ENCODE measurements at places on chromosomes 3 and 15. TPM values are rescaled to one million over a fixed set of nuclear protein-coding genes. Genes with fewer than 3 reads are reported as not detected.

GRCh38 chr3:9400616-9401015 lies 3.2 kb downstream of the SETD5 start:
- no peak for DNase-seq

DNA sequence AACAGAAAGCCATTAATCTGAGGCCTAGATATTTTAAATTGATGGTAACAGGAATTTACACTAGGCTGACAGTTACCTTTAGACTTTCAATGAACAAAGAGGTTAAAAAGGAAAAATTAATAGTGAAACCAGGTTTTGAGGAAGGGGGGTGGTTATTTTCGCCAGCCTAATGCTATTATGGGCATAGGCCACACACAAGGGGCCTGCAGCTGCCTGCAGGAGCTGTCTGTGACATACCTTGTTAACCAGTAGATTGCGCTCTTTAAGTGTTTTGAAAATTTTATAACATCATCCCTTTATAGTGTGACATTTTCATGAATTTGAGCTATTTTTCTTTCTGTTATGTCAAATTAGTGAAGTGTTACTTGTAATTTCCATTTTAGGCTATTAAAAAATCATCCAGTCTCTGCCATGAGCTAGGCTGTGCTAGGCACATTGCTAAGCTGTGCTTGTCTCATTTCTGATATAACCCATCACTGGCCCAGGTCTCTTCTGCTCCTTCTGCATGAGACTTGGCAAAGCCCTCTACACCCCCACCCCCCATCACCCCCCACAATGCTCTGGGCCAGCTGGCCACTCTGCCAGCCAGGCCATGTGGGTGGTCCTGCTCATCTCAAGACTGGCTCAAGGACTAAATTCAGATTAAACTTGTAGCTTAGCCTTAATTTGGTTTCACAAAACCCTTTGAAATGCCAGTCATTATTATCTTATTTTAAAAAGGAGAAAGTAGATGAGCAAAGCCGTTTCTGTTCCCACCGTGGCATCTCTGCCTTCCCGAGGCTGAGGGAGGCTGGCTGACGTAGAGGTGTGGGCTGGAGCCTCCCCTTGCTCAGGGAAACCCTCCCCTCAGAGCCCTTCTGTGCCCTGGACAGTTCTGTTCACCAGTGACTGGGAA lies 48.4 kb upstream of the SEC22A start:
- DNase-seq, result no peak

DNA sequence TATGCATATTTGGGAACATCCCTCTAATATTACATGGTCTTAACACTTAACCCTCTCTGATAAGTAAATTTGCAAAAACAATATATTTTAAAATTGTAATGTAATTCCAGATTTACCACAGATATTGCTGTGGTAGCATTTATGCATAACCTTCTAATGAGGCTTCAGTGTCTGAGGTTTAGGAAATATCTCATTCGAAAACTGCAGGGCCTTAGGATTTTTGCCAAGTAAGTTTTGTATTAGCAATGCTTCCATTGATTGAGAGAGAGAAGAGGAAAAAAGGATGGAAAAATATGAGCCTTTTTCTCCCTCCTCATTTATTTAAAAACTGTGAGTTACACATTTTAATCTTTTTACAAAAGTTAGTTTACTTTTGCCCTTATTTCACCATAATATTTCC lies 294.6 kb downstream of the EPHA3 start:
- no peak for DNase-seq

DNA sequence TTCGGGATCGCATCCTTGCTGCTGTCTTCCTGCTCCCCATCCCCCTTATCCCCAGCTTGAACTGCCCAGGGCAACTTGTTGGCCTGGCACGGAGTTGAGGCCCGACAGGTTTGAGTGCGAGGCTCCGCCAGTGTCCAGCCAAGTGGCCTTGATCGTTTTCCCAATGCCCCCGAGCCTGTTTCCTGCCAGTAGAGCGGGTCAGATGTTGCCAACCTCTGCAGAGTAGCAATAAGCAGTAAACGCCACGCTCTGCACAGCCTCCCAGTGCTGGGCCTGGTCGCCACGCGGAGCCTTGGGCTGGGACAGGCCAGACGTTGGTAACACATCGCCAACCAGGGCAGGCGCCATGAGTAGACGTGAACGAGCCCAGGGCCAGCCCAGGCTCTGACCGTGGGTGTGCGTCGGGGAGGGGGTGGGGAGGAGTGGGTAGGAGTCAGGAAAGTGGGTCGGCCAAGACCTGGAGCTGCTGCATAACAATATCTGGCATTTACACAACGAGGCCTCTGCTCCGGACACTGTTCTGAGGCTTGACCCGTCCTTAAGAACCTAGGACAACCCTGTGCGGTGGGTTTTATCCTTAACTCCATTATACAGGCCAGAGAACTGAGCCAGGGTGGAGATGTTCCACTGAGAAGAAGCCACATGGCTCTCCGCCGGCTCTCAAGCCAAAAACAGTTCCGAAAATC lies 444 bp upstream of the ABHD14A start:
- DNase-seq, result no peak

DNA sequence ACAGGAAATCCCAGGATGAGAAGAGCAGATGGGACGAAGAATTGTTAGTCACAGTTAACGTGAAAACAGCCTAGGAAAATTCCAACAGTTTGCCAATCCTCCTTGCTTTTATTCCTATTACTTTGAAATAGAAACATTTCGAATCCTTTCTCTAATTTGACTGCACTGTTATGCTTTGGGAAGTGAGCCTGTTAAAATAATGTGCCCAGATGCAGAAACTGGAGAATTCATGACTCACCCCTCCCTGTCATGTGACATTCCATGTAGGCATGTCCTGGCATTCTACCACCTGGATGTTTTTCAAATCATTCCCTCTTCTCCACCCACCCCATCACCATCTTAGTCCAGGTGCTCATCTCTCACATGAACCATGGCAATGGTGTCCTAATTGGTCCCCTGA lies 107.3 kb downstream of the MINAR1 start:
- DNase-seq, result no peak

DNA sequence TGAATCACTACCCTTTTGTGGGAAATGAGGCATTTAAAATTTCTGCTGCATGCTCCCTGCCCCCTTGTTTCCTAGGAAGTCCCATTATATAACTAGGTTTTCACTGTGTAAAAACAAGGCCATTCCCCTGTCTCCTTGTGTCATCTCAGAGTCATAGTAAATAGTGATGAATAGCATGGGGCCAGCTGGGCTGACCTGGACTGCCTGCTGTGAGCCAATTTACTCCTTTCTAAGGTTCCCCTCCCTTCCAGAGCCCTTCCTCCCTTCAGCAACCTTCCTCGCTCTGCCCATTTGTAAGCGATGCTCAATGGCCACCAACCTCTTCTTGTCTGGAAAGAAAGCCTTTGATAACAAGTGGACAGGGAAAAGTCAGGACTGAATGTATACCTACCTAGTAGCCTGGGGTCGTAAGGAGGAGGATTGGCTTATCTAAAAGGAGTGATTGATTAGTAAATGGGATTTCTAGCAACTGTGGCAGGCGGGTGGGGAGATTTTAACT lies 11.7 kb downstream of the ITGA11 start:
- DNase-seq, result no peak

ROPN1 gene
- not detected for total RNA-seq

DNA sequence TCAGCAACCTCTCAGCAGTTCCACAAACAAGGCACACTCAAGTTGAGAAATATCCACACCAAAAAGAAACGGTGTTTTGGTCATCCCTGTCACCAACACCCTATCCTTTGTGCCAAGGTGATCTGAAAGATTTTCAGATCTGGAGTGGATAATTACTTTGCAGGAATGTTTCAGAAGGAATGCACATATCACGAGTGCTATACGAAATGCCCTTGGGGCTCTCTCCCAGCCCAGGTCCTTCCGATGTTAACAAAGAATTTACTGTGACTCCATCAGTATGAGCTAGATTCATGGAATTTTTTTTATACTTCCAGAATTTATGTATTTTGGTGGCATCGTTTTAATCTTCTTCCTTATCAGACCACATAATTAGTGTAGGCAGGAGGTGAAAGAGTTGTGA lies 105.0 kb downstream of the GRM7 start:
- no peak for DNase-seq

- DNase-seq, result no peak
These were observed 30.7 kb downstream of the MESD start for GRCh38 chr15:80958818-80959495.

SLC28A2 gene
- total RNA-seq, result not detected

CCDC39 gene
- not detected for total RNA-seq

DNA sequence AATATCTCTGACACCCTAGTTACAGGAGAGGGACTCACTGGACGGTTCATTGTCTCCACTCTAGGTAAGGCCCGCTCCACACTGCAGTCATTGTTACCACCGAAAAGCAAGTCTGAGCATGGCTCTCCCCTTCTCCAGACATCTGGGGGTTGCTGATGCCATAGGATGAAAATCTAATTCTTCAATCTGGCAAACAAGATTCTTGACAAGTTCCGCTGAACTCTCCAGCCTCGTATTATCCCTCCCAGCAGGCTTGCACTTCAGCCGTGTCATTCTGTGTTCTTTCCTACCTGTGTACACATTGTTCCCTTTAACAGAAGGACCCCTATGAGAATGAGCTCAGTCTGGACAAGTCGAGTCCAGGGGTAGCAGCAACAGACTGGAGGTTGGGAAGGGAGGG lies 152.3 kb upstream of the NR2E3 start:
- DNase-seq, result no peak

CAMK2N2 gene
- total RNA-seq, result 0.71 TPM

Measured in natural killer cell (primary cell).